ENCODE measurements at places on chromosomes 1 and 21. TPM values are rescaled to one million over a fixed set of nuclear protein-coding genes. Genes with fewer than 3 reads are reported as not detected.

Gene RNU1-2
- under 0.01 TPM for total RNA-seq

Gene RGL1
- total RNA-seq = 25.4 TPM

Gene CD247
- not detected for total RNA-seq

Gene DNAJC28
- total RNA-seq = 1.8 TPM

Gene MMP23B
- 3.2 TPM for total RNA-seq

All from glomerular endothelial cell (primary cell).